GF-D8 (cell line): ENCODE measurements at places on chromosomes 5 and 9.

DNA sequence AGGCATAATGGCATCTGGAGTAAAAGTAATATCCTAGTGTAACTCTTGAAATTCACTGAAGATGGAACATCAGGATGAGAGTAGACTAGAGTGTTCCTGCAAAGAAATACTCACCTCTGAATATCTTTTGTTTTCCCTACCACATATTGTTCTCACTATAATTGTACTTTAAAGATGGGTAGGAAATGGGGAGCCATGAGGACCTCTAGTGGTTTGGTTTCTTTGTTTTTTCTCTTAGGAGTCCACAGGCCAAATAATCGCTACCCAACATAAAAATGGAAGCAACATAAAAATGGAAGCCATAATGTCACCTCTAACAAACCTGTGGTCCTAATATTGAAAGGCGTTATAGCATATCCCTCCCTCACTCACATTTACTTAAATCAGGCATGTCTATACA, 2375.8 kb downstream of the MAT2B start:
- no peak for DNase-seq

- no peak for DNase-seq
These were observed 125.7 kb upstream of the CLINT1 start for GRCh38 chr5:157984611-157985010.

DNA sequence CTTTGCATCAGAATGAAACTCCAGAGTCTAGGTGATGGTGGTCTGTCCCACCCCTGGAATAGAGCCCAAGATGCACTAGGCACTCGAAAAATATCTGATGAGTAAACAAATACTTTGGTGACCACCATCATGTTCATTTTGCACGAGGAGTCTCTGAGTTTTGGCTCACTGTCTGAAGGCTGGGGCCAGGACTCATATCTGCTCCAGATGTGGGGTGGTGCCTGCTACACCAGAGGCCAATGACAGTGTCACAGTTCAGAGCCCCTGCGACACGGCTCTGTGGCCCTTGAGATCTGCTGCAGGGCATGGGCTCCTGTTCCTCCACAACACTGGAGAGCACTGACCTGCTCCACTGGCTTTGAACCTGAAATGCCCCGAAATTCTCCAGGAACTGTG, 164.6 kb downstream of the ROR2 start:
- DNase-seq, result no peak

DNA sequence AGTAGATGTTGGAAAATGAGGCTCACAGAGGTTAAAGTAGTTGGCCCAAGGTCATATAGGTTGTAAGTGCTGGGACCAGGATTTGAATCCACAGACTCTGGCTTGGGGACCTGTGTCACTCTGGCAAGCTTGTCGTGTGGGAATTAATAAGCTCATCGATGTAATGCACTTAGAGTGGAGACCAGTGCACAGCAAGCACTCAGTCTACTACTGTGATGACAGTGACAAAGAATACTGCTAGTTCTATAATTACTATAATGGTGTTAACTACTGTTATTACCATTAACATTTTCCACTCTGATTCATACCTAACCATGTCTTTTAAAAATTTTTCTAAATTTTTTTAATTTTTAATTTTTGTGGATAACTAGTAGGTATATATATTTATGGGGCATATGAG, 12.8 kb downstream of the PAM start:
- DNase-seq, result no peak

DNA sequence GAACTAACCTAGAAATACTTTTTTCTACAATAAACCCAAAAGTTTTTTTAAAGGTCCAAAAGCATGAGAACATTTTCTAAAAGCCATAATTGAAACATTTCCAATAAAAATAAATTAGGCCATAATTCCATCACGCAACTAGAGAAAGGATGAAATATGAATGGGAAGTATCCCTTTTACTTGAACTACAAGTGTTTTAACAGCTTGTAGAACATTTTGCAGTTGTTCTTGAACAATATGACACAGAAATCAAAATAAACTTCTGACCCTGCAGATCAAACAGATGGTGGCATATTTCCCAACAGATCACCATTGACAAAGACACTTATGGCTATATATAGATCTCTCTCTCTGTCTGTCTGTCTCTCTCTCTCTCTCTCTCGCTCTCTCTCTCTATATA, 624.4 kb downstream of the PSAT1 start:
- DNase-seq, result no peak

DNA sequence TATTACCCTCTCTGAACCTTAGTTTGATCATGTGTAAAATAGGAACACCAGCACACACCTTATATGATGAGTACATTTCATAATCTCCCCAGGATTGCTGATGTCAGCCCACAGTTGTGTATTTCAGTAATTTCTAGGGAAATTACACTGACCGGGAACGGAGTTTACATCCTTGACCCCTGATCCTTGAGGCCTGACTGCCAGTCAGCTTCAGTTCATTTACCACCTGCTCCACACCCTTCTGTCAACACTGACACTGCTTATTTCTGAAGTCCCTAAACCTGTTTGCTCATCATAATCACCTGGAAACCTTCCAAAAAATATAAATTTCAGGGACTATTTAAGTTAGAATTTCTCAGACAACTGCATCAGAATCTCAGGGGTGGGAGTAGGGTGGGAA, 55.3 kb downstream of the ZNF622 start:
- DNase-seq, result no peak

DNA sequence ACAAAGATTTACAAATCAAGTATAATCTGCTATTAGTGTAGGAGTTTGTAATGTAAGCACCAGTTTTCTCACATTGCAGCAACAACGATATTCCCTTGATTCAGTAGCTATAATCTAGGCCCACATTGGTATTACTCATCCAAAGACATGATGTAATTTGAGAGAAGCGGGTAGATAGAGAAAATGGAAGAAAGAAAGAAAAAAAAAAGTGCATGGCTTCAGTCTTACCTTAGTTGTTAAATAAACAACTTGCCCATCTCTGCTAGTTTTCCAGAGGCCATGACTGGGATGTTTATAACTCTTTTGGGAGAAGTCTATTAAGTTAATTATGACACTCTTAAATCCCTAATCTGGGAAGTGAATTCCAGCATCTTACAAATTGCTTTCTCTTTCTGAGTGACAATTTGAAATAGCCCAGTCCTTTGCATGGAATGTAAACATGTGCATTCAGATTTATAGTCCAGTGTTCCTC, 2.8 kb downstream of the MELK start:
- no peak for DNase-seq

GRCh38 chr5:169133531-169133930, 167.4 kb downstream of the SLIT3 start:
- DNase-seq, result no peak

GRCh38 chr5:160702311-160702803, 149.7 kb downstream of the ATP10B start:
- DNase-seq, result no peak
